ENCODE measurements at places on chromosomes 4 and X. TPM values are rescaled to one million over a fixed set of nuclear protein-coding genes. Genes with fewer than 3 reads are reported as not detected.
A peak's percentile ranks its signal among the peaks of the same experiment; 100 is the strongest.

DNA sequence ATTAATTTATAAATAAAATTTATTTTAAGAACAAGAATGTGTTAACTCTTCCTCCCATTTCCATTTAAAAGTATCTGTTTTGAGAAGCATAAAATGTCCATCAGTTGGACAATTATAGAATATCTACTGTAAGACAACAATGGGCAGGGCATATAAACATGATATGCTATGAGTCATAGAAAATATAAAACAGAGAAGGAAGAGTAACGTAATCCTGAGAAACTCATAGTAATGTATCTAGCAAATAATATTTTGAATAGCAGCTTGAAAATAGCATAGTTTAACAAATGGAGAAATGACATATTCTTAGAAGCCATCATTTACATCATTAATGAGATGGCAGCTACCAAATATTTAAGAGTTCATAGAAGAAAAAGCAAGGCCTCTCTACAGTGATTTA lies 820.3 kb upstream of the PCDH10 start:
- DNase-seq, result no peak

GRCh38 chr4:24076811-24077210 lies 187.0 kb upstream of the PPARGC1A start:
- no peak for DNase-seq

DNA sequence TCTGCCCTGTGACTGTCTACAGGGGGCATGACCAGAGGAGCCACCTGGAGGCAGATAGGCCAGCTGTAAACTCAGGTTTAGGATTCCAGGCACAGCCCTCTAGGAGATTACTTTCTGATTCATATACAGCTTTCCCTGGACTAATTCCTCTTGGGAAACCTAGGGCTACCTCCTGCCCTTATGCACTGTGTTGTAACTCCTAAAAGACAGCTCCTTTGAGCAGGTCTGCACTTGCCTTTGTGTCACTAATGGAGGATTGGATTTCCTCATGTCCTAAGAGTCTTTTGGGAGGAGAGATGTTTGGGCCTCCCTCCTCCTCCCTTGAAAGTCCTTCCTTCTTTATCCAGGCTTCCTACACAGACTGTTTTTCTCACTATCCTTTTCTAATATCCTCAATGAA lies 202.0 kb downstream of the PCDH19 start:
- no peak for DNase-seq

DNA sequence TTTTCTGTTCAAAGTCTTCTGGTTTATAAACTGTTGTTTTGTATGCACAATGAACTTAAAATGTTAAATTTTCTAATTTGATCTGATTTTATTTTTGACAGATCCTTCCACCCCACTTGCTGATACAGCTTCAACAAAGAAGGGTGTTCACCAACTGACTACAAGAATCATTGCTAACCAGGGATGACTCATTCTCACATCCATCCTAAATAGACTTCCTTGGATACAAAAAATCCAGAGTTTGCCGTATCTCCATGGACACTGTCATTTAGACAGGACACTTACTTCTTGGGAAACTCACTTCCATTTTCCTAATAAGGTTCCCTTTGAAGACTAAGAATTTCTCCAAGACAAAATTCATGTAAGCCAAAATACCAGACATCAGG lies 111.6 kb upstream of the NWD2 start:
- DNase-seq, result no peak

DNA sequence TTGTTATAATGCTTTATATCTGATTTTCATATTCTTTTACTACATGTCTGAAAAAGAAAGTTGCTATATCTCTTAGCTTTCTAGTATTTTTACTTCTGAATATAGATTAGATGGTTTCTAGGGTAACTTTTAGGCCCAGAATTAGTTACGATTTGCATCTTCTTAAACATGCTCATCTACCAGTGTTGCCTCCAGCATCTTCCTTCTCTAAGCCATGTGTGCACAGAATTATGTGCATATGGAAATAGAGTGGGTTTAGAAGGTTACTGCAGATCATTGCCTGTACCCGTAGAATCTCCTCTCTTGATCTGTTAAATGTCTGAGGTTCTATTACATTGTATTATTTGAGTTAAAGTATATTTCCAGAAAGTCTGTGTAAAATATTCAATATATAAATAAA lies 2.5 kb upstream of the TDO2 start:
- no peak for DNase-seq

DNA sequence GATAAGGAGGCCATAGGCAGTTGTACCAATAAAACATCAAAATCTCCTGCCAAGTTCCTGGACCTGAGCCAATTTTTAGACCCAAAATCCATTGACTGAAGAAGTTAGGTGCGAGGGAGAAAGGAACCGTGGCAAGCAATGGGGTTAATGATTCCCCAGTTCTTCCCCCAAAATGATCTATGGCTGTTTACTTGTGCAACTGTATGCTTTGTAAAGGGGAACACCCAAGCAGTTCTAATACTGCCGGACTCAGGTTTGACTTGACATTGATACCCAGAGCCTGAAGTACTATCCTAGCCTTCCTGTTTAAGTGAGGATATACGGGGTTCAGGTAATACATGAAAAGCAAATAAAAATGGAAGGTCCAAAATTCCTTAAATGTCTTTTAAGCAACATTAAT lies 6.7 kb upstream of the EIF4E start:
- no peak for DNase-seq

GRCh38 chrX:20270562-20270890 lies 3.8 kb upstream of the RPS6KA3 start:
- DNase-seq, result no peak

DNA sequence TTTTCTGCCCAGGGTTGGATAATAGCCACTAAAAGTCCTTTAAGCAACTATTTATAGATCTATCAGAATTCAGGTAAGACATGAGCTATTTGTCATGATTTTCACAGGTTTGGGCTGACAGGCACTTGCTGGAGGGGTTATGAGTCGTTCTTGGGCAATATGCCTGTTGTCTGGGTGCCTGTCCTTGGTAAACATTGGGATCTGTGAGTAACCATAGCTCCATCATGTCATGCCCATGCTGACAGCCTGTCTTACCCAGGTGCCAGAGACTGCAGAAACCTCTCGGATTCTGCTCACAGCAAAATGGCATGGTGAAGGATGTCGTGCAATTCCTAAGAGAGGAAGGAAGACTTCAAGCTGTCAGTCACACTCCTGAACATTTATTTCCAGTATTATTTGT lies 116.0 kb upstream of the PUDP start:
- DNase-seq, result peak; percentile 22

- no peak for DNase-seq
These were observed 517.0 kb downstream of the SPRY1 start for GRCh38 chr4:123913598-123913997.

DNA sequence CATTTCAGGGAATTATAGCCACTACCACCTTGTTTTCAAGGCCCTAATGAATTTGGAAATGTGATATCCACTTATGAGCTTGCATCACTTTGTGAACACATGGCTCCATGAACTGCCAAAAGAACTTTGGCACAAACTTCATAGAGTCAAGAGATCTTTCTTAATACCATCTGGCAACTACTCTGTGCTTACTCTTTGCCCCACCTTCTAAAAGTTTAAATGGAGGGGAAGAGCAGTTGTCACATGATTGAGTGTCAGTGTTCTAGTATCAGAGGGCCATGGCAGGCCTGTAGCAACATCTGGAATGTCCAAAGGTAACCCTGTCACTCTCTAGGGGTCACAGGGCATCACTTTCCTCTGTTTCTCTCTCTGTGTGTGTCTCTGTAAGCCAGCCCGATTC lies 2.6 kb upstream of the ADH1B start:
- DNase-seq, result no peak

GRCh38 chr4:121778991-121779628 lies 14.1 kb upstream of the SMIM43 start:
- DNase-seq, result no peak

The USP17L11 gene
- polyA plus RNA-seq, result not detected

The PCDH19 gene
- not detected for polyA plus RNA-seq

The EGFL6 gene
- not detected for polyA plus RNA-seq

The SHROOM3 gene
- polyA plus RNA-seq, result not detected

The MGAT4D gene
- polyA plus RNA-seq, result not detected

The PAGE4 gene
- polyA plus RNA-seq, result not detected

The CHRDL1 gene
- polyA plus RNA-seq, result not detected

The GUCY1A1 gene
- polyA plus RNA-seq, result 0.31 TPM

Measured in CD14-positive monocyte (primary cell).